Germinal center (tissue), 1 donor: ENCODE measurements at places on chromosomes 4 and X.
A peak's percentile ranks its signal among the peaks of the same experiment; 100 is the strongest.

GRCh38 chrX:129779086-129779672 is 570 bp upstream of the SASH3 start:
- DNase-seq, result no peak

GRCh38 chr4:94934201-94934600 is 176.4 kb downstream of the BMPR1B start:
- no peak for DNase-seq

DNA sequence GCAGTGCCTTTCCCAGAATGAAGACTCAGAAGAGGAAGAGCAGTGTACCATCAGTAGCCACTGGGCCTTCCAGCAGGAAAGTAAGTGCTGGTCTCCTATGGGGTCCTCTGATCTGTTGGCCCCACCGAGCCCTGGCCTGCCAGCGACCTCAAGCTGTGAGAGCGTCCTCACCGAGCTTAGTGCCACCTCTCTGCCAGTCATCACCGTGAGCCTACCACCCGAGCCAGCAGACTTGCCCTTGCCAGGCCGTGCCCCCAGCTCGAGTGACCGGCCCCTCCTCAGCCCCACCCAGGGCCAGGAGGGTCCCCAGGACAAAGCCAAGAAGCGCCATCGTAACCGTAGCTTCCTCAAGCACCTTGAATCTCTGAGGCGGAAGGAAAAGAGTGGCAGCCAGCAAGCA is 69.7 kb downstream of the STARD8 start:
- DNase-seq, result no peak

GRCh38 chr4:84317513-84317912 is 181.6 kb downstream of the NKX6-1 start:
- no peak for DNase-seq

- no peak for DNase-seq
Measured at GRCh38 chr4:164756686-164757085, 2.8 kb downstream of the SMIM31 start.

GRCh38 chr4:141329174-141329569 is 108.5 kb downstream of the ZNF330 start:
- DNase-seq, result no peak

DNA sequence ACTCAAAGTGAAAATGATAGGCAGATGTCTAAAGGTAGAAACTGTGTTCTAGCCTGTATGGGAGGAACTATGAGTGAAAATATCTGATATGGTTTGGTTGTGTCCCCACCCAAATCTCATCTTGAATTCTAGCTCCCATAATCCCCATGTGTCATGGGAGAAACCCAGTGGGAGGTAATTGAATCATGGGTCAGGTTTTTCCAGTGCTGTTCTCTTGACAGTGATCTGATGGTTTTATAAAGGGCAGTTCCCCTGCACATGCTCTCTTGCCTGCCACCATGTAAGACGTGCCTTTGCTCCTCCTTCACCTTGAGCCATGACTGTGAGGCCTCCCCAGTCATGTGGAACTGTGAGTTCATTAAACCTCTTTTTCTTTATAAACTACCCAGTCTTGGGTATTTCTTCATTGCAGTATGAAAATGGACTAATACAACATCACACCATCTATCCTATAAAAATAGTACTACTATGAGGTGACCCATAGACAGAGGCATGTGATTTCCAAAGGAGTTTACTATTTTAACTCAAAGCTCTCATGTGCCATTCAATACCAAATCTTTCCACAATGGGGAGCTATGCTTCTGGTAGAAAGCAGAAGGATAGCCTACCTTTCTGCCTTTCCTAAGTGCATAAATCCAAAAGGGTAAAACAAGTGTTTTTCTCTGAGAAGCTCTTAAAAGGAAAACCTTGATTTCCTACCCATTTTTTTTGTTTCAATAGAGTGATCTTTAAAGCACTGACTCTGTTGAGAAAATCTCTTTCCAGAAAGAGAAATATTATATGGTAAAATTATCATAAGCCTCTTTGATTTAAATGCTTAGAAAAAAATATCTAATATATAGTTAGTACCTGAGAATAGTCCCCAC is 38.8 kb downstream of the SEC31A start:
- DNase-seq, result no peak

GRCh38 chr4:149409555-149409962 is 406.1 kb downstream of the IQCM start:
- DNase-seq, result no peak

DNA sequence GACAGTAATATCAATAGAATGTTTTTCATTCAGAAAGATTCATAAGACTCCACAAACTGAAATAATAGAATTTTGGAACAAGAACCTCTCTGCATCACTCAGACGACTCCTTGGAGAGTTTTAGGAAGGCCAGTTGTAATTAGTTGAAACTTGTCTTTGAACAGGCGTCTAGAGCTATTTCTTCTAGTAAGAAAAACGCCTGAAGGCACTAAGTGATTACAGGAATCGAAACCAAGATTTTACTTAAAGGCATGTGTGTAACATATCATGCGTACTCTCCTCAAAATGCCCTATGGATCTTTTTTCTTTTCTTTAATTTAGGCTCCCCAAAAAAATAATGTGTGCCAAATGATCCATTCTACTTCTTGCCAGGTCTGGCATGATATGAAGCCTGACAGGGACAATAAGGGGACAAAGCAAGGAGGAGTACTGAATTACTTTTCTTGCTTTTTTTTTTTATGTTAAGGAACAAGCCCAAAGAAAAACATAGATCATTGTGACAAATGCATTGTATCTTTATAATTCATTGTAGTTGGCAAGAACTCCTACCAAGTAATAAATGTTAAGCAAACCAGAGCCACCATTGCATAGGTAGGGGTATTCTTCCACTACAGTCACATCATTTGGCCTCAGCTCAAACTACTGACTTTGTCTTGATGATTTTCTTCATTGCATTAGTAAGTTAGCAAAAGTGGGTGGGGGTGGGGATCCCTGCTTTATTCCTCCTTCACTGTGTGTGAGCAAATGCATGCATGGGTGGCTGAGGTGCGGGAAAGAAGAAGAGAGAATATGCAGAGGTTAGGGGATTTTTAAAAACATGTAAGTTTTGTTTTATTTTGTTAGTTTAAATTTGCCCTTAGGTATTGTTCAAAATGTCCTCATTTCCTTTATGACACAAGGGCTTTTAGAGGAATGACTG is 79.9 kb upstream of the ATOH1 start:
- no peak for DNase-seq

DNA sequence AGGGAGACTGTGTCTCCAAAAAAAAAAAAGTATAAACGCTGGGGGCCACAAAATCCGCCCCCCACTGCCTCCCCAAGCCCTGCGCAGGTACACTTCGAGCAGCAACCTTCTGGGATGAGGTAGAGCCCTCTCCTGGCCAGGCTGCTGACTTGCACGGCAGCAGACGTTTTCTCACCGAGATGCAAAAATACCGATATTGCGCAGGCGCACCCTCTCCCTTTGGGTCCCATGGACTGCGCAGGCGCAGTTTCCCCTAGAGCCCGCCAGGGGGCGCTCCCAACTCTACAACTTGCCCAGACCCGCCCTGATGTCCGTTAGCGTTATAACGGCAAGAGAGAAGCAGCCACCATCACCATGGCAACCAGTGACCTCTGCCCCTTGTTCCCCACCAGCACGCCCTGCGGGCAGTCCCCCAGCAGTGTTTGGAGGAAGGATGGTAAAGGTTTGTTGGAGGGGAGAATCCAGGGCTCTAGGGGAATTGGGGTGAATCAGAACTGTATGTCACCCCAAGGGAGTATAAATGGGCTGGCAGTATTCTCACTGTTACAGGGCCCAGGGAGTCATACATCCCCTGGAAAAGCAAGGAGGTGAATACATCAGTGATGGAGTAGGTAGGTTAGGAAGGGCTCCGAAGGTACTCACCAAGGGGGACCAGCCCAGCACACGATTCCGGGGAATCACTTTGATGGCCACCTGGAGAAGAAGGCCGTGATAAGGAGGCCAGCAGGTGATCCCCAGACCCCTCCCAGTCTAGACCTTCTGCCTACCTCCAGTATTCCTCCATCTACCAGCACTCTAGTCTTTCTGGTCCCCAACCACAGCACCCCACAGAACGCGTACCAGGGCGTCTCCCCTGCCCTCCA is 1.5 kb downstream of the PIM2 start:
- DNase-seq, result peak; percentile 86

DNA sequence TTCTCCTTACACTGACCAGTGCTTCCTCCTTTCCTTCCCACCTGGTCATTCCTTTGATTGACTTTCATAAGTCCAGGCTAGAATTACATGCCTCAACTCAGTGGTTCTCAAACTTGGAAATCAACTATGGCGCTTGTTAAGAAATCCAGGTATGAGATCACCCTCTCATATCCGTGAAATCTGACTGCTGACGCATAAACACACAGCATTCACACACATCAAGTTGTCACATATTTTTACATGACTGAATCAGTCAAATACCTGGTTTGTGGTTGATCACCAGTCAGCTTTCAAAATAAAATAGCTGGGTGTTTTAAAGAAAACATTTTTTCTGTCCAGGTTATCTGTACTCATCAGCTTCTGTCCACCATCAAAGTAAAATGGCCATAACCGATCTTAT is 433.5 kb downstream of the AFF2 start:
- no peak for DNase-seq

DNA sequence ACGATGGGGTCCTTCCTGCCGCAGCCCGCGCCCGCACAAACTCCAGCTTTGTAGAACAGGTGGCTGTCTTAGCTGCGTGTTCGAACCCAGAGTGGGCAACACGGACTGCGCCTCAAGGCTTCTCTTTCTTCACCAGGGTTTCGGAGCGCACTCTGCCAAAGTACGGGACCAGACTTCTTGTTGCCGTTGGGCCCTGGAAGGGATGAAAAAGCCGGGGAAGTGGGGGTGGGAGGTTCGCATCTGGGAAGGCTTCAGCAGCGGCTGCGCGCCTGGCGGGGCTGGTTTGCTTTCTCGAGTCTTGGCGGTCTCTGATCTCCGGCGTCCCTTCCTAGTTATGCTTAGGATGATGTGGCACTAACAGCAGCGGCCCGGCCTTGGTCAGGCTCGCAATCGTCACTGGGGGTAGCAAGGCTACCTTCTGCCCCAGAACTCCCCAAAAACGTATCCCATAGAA is 673 bp downstream of the PARM1 start:
- peak; percentile 21 for DNase-seq

DNA sequence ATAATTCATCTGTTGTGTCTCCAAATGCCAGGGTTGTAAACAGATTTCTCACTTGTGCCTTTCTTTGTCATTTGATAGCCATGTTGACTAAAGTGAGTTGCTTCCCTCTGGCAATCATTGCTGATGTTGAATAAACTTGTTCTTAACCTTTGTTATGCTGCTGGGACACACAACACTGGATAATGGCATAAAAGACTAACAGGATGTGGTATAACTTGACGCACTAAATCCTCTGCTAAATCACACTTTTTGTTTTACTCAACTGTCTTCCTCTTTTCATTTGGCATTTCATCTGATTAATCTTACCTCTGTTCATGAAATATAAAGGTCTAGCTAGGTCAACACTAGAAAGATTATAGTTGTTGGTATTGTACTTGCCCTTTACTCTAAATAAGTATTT is 17.6 kb upstream of the CXCL5 start:
- DNase-seq, result no peak

GRCh38 chrX:10395643-10396042 is 224.7 kb downstream of the MID1 start:
- no peak for DNase-seq

DNA sequence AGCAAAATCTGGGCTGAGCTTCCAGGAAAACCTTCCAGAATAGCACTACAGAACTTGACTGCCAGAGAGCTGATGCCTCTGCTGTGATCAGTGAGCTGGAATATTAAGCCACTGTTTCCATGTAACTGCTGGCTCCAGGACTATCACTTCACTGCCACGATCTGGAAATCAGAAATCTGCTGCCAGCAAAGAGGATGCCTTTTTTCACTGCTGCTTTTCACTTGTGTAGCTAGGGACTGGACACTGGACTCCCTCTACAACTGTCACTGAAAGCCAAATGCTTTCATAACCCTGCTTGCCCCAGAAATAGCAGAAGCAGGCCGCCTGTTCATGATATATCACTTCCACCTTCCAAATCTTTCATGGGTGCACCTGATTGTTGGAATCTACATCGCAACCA is 9.4 kb upstream of the AP1S2 start:
- DNase-seq, result no peak

- no peak for DNase-seq
Measured at GRCh38 chr4:116664198-116664597, 421.2 kb downstream of the TRAM1L1 start.

GRCh38 chr4:40552536-40552935 is 77.1 kb downstream of the RBM47 start:
- no peak for DNase-seq

DNA sequence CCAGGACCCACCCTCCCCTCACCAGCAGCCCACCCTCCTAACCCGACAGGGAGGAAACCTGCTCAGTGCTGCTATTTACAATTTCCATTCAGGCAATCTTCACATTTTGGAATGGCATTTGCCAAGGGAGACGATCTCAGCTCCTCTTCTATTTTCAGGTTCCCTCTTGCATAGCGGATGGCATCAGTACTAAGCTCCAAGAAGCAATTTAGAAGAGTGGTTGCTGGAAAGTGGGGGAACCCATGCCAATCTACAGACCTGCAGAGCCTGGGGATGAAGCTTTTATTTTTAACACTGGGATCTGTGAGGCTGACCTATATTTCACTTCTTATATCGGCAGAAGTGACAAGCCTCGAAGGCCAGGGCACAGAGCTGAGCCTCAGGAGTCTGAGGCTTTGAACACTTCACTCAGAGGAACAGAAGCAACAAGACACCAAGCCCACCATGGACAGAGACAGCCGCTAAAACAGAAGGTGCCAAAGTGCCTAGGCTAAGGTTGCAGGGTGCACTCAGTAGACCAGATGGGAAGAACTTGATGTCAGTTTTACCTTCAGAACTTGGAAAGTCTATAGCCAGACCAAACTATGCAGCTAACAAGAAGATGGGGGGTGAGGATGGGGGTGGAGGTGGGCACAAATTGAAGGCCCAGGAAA is 44.0 kb downstream of the SCD5 start:
- no peak for DNase-seq

DNA sequence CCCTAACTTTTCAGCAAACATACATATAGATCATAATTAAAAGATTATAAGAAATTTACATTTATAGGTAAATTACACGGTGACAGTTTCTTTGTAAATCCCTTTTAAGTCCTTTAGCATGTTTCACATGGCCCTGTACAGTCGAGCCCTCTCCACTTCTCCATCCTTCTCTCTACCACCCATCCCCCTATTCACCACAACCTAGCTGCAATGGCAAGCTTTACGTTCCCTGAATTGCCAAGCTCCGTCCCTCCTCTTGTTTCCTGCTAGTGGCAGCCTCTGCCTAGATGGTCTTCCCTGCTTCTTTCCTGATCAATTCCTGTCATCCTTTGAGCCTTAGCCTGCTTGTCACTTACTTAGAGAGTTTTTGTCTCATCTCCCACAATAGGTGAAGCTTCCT is 116.2 kb downstream of the TMA16 start:
- DNase-seq, result no peak

- no peak for DNase-seq
Measured at GRCh38 chr4:118313098-118313497, 39.7 kb downstream of the PRSS12 start.

GRCh38 chr4:127441571-127441970 is 191.2 kb upstream of the INTU start:
- no peak for DNase-seq

DNA sequence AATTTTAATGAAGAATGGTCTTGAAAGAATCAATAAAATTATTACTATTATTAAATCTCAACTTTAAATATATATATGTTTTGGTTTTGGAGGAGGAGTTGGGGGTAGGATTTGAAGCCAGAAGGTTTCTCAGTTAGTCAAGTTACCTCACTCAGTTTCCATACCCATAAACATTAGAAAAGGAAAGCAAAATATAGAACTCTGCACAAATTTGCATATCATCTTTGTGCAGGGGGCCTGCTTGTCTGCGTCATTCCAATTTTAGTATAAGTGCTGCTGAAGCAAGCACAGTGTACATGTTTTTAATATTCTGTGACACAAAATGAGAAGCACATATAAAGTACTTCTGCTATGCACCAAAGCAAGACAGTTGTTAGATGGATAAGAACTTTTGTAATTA is 47.5 kb upstream of the SCRG1 start:
- DNase-seq, result peak; percentile 62
